ENCODE measurements at places on chromosomes 1 and 21.

DNA sequence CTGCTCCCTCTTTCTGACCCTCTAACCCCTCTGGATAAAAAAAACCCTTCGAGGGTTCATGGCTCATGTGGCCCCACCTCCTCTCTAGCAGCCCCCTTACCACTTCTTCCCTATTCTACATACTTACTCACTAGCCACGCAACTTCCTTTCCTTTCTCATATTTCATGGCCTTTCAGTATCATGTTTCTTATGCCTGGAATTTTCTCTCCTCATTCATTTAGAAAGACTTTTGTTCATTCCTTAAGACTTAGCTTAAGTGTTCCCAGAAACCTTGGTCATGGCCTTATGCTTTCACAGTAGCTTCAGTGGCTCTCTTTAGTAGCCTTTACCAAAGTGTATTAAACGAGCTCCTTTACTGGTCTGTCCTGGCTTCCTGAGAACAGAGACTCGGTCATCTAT, 6.1 kb downstream of the ACP6 start:
- peak; percentile 65 for DNase-seq

GRCh38 chr1:8202182-8202905, 115.6 kb upstream of the SLC45A1 start:
- DNase-seq, result peak; percentile 92

DNA sequence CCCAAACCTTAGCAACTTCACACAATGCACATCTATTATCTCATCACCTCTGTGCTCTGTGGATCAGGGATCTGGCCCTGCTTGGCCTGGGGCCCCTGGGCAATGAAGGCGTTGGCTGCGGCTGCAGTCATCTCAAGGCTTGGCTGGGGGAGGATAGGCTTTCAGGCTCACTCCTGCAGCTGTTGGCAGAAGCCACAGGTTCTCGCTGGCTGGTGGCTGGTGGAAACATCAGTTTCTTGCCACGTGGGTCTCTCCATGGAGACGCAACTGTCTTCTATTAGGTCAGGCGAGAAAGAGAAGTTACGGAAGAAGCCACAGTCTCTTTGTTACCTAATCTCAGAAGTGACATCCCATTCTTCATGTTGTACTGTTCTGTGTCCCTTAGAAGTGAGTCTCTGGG, 3.6 kb upstream of the NPPA start:
- no peak for DNase-seq

- peak; percentile 94 for DNase-seq
Measured at GRCh38 chr1:218344814-218345672, at the start of gene TGFB2. Gene TGFB2, plus strand, starts transcription at chr1:218345336. Its CDS starts 1,366 bp downstream, at chr1:218346702.

DNA sequence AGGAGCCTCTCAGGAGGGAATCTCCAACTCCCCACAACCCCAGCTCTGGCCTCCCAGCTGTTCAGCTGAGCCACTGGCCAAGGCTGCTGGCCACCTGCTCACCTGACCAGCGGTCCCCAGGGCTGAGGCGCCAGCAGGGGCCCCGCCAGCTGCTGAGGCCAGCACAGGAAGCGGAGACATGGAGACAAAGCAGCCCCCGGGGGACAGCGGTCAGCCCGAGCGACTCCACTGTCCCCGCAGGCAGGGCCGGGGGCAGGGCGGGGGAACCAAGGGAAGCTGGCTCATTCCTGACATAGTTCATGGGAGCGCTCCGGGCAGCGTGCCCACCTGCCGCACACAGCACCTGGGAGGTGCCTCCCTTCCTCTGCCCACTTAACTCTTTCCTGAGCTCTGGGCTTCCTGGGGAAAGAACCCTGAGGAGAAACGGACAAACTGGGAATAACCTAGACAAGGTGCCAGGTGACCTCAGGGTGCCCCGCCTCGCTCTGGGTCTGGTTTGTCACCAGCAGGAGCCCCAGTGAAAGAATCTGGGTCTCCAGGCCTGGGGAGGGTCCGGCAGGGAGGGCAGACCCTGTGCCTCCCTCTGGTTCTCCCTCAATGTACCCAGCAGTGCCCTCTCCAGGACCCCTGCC, 10.7 kb downstream of the EPHA2 start:
- peak; percentile 69 for DNase-seq

DNA sequence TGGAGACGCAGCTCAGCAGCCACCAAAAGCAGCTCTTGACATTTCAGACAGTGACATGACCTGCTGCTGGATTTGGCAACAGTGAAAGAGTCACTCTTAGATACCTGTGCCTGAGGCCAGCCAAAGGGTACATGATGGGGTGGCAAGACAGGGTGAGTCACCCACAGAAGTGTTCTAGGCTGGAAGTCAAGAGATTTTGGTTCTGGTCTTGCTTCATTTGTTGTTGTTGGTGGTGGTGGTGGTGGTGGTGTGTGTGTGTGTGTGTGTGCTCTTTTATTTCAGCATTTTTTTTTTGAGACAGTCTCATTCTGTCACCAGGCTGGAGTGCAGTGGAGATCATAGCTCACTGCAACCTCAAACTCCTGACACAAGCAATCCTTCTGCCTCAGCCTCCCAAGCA, 25.8 kb downstream of the SHISAL2A start:
- DNase-seq, result no peak

GRCh38 chr21:43936247-43936967, 71.4 kb downstream of the AGPAT3 start:
- DNase-seq, result no peak

DNA sequence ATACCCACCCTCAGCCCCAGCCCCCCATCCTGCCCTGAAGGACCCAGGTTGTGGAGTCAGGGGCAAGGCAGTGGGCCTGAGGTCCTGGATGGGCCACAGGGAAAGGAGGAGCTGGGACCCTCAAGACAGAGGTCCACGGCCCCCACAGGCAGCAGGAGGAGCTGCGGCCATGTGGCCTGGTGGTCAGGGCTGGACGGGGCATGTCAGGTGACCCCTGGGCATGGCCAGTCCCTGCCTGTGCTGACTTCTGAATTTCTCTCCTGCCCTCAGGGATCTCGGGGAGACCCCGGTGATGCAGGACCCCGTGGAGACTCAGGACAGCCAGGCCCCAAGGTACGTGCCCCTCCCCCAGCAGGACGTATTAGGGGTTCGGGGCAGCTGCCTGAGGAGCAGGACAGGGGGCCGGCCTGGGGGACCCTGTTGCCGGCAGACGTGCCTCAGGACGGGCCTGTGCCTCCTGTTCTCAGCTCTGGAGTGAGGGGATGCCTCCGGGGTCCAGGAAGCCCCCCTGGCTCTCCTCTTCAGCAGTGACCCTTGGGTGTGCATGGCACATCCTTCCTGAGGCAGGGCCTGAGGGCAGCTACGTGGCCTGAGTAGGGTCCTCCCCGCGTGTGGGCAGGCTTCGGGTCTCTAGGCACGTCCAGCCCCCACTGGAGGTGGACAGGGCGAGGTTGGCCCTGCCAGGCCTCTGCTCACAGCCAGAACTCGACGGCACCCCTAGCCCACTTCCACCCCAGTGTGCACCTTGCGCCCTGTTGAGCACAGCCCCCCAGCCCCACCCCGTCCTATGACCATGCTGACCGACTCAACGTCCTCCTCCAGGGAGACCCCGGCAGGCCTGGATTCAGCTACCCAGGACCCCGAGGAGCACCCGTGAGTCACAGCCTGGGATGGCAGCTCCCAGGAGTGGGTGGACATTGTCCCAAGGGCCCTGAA, 23.6 kb downstream of the COL6A2 start:
- DNase-seq, result no peak

- DNase-seq, result no peak
Measured at GRCh38 chr1:23953020-23953419, 6.6 kb upstream of the PNRC2 start.

GRCh38 chr21:34819357-34819999, 150.7 kb downstream of the CLIC6 start:
- no peak for DNase-seq

- no peak for DNase-seq
Measured at GRCh38 chr1:117664314-117664713, 58.5 kb downstream of the TENT5C start.

DNA sequence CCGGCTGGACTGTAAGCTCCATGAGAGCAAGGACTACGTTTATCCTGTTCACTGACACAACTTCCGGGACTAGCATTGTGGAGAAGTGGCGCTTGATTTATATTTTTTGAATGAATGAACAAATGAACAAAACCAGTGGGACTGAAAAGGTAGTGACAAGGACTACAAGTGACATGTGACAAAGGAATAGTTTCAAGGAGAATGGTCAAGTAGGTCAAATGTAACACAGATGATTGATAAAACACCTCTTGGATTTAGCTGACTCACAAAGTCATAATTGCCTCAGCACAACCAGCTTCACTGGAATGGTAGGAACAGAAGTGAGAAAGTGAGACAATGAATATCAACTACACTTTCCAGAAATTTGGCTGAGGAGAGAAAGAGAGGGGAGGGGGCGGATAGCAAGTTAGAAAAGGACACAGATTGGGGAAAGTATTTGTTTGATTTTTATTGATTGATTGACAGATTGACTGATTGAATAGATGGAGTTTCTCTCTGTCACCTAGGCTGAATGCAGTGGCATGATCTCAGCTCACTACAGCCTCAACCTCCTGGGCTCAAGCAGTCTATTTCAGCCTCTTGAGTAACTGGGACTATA, 14.2 kb downstream of the MTF1 start:
- no peak for DNase-seq

DNA sequence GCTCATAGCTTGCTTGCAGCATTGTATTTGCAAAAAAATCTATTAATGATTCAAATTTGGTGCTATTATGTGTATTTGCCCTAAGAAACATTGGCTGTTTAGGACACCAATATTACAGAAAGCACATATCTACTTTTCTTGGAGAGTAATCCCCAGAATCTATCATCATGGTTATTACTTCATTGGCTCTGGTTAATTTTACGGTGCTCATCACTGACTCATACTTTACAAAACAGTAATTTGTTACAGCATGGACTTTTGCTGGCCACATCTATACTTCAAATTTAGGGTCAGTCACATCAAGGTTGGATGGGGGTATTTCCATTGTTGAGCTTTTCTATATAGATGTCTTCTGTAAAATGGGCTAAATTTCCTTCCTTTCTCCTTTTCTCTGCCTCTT, 45.7 kb downstream of the SH3GLB1 start:
- DNase-seq, result no peak

DNA sequence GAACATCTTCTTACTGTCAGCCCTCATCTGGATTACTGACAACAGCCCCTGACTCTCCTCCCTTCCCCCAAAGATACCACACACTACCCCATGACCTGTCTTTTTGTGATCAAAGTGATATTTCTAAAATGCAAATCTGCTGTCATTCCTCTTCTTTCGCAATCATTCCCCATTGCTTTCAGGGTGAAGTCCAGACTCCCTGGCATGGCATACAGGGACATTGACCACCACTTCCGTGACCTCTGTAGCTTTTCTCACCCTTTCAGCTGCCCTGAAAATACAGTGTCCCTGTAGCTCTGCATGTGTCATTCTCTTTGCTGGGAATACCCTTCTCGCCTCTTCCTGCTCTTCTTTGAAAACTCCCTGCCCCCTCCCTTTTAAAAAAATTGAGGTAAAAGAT, 4.1 kb downstream of the SERINC2 start:
- DNase-seq, result no peak

GRCh38 chr1:156497743-156498431, 2.7 kb downstream of the MEF2D start:
- no peak for DNase-seq

- no peak for DNase-seq
Measured at GRCh38 chr21:41962425-41962966, 8.7 kb upstream of the C2CD2 start.

GRCh38 chr1:150150133-150151021, 661 bp downstream of the PLEKHO1 start:
- no peak for DNase-seq

DNA sequence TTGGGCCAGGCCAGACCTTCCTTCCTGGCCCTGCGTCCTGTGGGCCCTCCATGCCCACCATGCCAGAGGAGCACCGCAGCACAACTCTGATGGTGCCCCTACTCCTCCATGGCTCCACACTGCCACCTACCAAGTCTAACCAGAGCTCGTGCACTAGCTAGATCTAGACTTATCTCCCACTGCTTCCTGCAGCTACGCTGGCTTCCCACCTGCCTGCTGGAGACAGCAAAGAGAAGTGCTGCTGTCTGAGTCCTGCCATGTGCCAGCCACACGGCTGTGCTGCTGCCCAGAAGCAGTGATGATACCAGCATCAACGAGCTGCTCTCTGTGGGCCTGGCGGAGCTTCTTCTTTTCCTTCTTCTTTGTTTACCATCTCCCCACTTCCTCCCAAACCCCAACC, 4.5 kb downstream of the GUCA2B start:
- no peak for DNase-seq

- no peak for DNase-seq
Measured at GRCh38 chr1:51422367-51423072, 92.2 kb upstream of the TTC39A start.

- no peak for DNase-seq
Measured at GRCh38 chr1:118958937-118959631, 29.1 kb downstream of the TBX15 start.

GRCh38 chr1:174740249-174740968, 259.3 kb upstream of the CACYBP start:
- DNase-seq, result peak; percentile 8

- DNase-seq, result no peak
Measured at GRCh38 chr1:16018749-16019643, 1.2 kb upstream of the HSPB7 start.

GRCh38 chr1:78047106-78047505, 1.3 kb downstream of the GIPC2 start:
- DNase-seq, result no peak

- no peak for DNase-seq
Measured at GRCh38 chr1:94316183-94316582, 78.8 kb upstream of the ARHGAP29 start.

DNA sequence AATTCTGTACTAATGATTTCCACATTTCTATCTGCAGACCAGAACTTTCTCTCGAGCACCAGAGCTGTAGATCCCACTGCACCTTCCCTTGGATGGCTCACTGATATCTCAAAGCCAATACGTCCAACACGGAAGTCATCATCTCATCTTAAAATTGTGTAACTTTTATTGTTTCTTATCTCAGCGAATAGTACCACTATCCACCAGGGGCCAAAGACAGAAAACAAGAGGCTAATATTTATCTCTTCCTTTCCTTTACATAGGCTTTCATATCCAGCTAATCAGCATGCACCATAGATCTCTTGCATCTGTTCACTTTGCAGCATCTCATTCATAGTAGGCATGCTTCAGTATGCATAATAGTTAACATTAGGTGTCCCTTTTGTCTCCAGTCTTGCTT, 303.6 kb downstream of the PTPRC start:
- no peak for DNase-seq

- DNase-seq, result no peak
Measured at GRCh38 chr1:151290709-151291303, 8.7 kb downstream of the ZNF687 start.

GRCh38 chr1:244236101-244236500, 185.0 kb downstream of the ZBTB18 start:
- peak; percentile 44 for DNase-seq

DNA sequence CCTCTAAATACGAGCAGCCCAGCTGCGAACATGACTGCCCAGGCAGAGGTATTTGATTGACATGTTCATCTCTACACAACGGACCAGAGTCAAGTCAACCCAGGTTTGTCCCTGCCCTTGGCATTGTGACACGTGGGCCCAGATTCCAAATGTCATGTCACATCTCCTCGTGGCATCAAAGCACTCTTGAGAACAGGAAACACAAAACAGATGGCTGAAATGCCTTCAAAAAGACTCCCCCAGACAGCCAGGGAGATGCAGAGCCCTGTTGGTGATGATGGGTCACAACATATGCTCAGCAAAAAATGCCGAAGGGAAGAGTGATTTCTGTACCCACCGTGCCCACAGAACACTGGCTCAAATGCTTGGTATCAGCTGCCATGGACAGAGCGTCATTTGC, 337.8 kb upstream of the DAB1 start:
- no peak for DNase-seq

All from fibroblast of lung (primary cell).